ENCODE measurements at places on chromosomes 6 and 20.

GRCh38 chr6:139496654-139497344 is 122.4 kb upstream of the CITED2 start:
- DNase-seq, result no peak

GRCh38 chr6:57021086-57021720 is 25.3 kb upstream of the KIAA1586 start:
- DNase-seq, result peak; percentile 65

DNA sequence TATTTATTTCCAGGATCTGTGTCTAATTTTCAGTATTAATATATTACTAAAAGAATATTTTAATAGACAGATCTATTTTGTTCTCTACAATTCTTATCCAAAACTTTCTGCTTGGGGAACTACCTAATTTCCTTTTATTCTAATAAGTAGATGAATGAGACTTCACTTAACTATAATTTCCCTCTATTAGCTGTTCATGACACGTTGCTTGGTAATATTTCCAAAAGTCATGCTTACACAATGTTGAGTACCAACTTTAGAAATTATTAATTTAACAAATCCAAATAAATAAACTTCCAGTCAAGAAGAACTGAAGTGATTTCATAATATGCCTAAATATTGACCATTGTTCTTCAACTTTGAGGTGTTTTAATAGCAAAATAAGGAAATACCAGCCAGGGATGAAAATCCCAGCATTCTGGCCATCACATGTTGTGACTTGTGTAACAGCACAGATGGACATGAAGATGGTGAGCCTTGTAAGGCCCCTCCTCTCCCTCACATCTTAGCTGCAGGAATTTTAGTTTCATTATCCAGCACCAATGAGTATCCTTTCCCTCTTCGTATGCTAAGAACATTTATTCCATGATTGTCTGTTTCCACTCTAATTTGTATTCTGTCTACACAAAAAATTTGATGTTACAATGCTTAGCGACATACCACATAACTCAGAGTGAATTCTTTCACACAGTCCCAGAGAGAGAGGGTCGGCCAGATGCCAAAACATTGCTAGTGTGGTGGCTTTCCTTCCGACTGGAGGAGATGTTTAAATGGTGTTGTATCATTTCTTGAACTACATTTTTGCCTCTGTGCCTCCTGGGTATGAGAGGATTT is 137.5 kb downstream of the FOXA2 start:
- no peak for DNase-seq

- DNase-seq, result no peak
These were observed at the start of gene COL11A2 for GRCh38 chr6:33192105-33192646. COL11A2 (minus strand) TSS chr6:33192467; CDS start chr6:33192240, 227 bp downstream.

- DNase-seq, result peak; percentile 5
These were observed 855.8 kb downstream of the HACE1 start for GRCh38 chr6:104003803-104004516.

All from KBM-7 (cell line).